ENCODE measurements at places on chromosomes 1 and 21.

DNA sequence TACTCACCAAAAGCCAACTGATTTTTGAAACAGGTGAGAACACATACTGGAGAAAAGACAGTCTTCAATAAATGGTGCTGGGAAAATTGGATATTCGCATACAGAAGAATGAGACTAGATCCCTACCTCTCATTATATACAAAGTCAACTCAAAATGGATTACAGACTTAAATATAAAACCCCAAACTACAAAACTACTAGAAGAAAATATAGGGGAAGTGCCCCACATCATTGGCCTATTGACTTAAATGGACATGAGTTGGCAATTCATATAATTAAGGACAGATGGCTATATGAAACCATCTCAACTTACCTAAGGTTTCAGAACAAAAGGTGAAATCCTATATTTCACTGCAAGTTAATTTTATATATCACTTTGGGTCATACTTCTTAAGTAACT lies 60.1 kb downstream of the C4BPA start:
- DNase-seq, result no peak

DNA sequence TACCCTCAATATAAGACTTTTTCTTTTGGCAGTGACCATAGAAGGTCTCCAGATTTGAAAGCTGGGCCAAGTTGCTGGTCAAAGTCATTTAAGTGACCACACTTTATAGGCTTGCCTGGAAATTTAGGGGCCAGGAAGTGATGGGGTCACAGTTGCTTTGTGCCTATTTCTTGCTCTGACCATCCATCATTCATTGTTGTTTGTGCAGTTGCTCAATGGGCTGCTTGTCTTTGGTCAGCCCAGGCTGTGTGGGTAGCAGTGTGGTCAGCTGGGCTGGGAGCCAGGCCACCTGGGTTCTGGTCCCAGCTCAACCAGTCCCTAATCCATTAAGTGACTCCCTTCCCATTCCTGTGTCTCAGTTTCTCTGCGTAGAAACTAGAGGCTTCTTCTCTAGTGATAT lies 2.1 kb upstream of the OTUD7B start:
- DNase-seq, result no peak

DNA sequence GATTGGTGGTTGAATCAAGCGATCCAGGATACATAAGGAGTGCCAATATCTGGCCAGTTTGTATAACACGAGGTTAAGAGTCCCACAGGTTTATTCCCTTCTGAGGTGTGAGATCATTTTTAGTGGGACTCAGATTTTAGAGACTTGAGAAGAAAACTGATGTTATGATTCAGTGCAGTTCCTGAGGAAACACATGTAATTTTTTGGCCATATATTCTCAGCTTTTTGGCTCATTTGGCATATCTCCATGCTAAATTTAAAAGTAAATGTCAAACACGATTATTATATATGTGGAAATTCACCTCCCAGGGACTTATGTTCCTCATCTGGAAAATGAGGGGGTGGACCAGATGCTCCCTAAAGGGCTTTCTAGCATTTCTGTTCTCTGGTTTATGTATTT lies 39.2 kb upstream of the SERBP1 start:
- DNase-seq, result no peak

DNA sequence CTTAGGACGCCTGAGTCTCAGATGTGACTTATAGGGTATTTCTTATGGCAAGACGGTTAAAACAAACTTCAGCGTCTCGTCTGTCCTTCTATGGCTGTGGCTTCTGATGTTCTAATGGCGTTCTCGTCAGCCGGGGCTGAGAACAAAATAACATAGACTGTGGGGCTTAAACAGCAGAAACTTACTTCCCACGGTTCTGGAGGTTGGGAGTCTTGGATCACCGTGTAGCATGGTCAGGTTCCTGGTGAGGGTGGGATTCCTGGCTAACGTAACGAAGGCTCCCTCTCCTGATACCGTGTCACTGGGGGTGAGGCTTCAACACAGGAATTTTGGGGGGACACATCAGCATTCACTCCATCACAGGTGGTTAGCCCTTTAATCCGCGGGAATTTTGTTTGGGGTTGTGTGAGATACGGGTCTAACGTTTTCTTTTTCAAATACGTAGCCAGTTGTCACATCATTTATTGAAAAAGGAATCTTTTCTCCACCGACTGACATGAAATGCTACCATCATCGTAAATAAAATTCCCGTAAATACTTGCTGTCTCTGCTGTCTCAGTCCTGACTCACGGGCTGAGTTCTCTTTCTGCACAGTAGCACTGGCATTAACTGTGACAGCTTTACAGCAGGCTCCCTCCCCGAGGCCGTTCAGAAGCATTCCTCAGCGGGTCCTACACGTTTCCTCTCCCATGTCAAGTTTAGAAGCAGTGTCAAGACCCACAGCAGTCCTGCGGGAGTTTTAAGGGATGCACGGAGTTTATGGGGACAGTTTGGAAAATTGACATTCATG lies 8.1 kb upstream of the POFUT2 start:
- no peak for DNase-seq

GRCh38 chr1:23528250-23528978 lies 2.6 kb downstream of the E2F2 start:
- peak; percentile 7 for DNase-seq

DNA sequence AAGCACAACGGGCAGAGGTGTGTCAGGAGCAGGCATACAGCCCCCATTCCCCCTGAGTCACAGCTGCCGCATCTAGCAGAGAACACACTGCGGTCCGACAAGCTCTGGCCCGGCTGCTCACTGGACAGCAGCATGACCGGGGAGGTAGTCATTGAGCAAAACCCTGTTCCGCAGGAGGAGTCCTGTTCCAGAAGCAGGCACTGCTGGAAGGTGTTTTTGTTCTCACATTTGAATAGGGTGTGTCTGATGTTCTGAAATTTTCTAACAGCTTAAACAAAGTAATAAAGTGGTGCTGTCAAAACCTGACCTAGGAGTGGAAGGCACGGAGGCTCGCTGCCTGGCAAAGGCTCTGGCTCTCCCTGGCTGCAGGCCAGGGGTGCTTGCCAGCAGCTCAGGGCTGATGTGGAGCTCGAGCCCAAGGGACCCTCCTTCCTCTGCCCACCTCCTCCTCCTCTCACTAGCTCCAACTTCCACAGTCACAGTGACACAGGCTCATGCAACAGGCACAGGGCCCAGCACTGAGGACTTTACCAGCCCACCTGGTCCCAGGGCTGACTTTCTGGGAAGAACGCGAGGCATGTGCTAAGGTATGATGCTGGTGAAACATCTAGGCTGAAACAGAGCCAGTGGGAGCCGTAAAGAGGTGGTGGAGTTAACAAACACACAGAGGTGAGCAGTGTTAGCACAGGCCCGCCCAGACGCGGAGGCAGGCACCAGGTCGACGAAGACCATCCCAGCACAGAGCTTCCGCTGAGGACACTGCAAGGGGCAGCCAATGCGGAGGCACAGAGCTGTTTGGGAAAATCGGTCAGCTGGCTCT lies 118.6 kb upstream of the IFFO2 start:
- no peak for DNase-seq

GRCh38 chr1:98049370-98050135 lies 128.7 kb upstream of the DPYD start:
- DNase-seq, result no peak

DNA sequence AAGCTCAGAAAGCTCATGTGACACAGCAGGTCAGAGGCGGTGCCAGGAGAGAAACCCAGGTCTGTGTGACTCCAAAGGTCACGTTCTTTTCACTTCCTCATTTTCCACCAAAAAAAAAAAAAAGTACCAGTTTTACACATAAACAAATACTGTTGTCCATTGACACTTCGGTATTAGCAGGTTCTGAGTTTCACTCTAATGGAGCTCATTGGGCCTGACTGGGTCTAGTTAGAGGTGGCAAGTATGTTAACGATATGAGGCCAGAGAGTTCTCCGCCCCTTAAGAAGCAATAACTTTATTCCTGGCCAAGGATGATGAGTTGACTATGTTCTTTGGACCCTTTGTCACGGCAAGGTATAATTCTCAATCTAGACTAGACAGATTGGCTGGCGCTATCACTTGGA lies 30.0 kb upstream of the SDE2 start:
- DNase-seq, result no peak

- DNase-seq, result no peak
Observed at GRCh38 chr21:31233711-31234110, 110.3 kb downstream of the TIAM1 start.

- DNase-seq, result no peak
Observed at GRCh38 chr1:153340356-153340755, 8.3 kb downstream of the PGLYRP4 start.

- DNase-seq, result no peak
Observed at GRCh38 chr1:92933459-92933858, 27.8 kb downstream of the DIPK1A start.

GRCh38 chr1:247639381-247639981 lies 34.1 kb downstream of the OR2G3 start:
- no peak for DNase-seq

GRCh38 chr1:221040691-221041285 lies 161.5 kb downstream of the HLX start:
- DNase-seq, result no peak

DNA sequence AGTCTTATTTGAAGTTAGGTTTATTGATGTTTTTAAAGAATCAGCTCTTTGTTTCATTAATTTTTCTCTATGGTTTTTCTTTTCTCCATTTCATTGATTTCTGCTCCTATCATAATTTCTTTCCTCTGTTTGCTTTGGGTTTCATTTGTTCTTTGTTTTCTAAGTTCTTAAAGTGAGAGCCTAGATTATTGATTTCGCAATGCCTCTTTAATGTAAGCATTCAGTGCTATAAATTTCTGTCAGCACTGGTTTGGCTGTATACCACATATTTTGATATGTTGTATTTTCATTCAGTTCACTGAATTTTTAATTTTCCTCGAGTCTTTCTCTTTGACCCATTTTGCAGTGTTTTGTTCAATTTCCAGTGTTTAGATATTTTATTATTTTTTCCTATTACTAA lies 68.7 kb downstream of the DNAH14 start:
- no peak for DNase-seq

- DNase-seq, result no peak
Observed at GRCh38 chr1:159867664-159868026, 5.2 kb upstream of the VSIG8 start.
